ENCODE measurements at places on chromosomes 13 and 19.

DNA sequence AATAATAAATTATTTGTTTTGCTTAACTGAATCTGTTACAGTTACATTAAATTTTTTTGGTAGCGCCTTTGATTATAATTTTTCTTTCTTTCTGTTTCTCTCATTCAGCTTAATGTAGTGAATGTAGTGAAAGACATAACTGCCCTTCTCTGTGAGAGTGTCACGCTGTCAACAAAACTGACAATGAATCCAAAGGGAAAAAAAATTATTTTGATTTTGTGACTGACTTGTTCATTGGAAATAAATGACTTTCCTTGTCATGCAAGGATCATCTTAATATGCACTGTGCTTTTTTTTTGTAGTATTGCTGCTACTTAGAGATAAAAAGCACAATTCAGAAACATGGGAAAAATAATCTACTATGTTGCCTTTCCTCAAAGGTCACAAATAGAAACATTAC lies 1196.4 kb downstream of the PCDH17 start:
- no peak for DNase-seq

- DNase-seq, result peak; percentile 16
These were observed 74.6 kb downstream of the B3GLCT start for GRCh38 chr13:31274390-31274789.

GRCh38 chr13:34241332-34241731 lies 423.4 kb downstream of the RFC3 start:
- no peak for DNase-seq

GRCh38 chr13:52980695-52981094 lies 47.9 kb upstream of the OLFM4 start:
- no peak for DNase-seq

- no peak for DNase-seq
These were observed 55.2 kb downstream of the ERCC5 start for GRCh38 chr13:102901056-102901455.

GRCh38 chr19:17873786-17874757 lies 2.3 kb downstream of the SLC5A5 start:
- DNase-seq, result no peak

- no peak for DNase-seq
These were observed 2.9 kb upstream of the PRKACA start for GRCh38 chr19:14120497-14120780.

GRCh38 chr13:85737952-85738351 lies 61.3 kb downstream of the SLITRK6 start:
- no peak for DNase-seq

GRCh38 chr13:76635232-76636230 lies 250.7 kb downstream of the KCTD12 start:
- DNase-seq, result no peak
